GM20000 (cell line): ENCODE measurements at places on chromosomes 7 and 10.

DNA sequence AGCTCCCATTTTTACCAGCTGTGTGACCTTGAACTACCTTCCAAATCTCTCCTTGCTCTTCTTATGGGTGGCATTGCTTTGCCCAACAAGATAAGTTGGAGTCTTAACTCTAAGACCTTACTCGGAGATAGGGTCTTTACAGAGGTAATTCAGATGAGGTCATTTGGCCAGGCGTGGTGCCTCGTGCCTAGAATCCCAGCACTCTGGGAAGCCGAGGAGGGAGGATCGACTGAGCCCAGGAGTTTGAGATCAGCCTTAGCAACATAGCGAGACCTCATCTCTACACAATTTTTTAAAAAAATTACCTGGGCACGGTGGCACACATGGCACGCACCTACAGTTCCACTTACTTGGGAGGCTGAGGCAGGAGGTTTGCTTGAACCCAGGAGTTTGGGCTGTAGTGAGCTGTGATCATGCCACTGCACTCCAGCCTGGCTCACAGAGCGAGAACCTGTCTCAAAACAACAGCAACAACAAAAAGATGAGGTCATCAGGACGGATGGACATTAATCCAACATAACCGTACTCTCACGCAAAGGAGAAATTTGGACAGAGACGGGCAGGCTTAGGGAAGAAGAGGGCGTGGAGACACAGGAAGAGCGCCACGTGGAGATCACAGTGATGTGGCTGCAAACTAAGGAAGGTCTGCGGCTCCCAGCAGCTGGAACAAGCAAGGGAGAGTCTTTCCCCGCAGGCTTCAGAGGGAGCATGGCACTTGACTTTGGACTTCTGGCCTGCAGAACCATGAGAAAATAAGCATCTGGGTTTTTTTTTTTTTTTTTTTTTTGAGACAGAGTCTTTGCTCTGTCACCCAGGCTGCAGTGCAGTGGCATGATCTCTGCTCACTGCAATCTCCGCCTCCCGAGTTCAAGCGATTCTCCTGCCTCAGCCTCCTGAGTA lies 122.3 kb upstream of the CARD11 start:
- no peak for DNase-seq

DNA sequence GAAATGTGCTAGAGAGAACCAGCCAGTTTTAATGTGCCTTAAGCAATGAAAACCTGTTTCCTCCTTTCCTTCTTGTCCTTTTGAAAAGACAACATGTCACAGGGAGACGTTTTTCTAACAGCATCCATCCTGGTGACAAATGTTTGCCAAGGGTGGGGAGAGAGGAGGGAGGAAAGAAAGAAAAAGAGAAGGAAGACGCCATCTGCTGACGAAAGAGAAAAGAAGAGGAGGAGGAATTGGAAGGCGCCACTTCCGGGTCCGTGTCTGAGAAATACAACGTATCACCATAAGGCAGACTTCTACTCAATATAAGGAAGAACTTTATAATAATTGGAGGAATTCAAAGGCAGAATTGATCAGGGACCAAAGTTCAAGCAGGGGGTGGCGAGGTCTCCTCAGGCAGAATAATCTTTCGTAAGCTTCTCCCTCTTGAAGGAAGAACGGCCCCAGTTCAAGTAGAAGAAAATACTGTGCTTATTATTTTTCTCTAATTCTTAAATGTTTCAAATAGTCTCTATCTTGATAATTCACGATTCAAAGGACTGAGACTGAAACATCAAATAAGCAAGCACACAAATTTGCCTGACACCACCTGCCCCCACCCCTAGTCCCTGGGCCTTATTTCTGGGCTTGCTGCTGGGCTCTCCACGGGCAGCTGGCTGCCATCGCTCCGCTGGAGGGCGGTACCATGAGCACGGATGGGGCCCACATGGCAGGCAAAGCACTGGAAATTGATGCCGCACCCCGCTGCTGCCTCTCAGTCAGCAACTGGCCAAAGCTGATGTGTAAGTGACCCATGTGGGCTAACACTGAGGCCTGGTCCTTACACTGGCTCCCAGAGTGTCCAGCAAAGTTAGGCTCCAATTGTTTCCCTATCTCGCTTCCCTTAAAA lies 273.7 kb upstream of the KLF14 start:
- DNase-seq, result peak; percentile 40

DNA sequence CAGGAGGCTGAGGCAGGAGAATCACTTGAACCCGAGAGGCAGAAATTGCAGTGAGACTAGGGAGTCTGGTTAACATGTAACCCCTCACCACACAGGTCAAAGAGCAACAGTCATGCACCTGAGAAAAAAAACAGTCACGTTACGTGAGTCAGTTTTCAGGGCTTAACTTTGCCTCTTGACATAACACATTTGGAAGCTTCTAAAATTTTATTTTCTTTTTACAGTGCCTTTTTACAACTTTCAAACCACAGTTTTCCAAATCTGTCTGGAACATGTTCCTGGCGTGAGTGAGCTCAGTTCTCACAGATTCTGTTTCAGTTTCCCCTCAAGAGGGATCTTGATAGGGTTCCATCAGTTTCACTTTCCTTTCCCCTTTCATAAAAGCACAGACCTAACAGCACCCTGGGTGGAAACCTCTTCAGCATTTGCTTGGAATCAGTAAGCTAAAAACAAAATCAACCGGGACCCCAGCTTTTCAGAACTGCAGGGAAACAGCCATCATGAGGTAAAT lies 4.4 kb downstream of the IFIT3 start:
- peak; percentile 65 for DNase-seq

GRCh38 chr10:108204528-108205305 lies 1040.2 kb upstream of the SORCS1 start:
- peak; percentile 31 for DNase-seq

- peak; percentile 64 for DNase-seq
Measured at GRCh38 chr10:30534465-30535144, 94.9 kb downstream of the LYZL2 start.

GRCh38 chr10:103141950-103142349 lies 51.1 kb downstream of the NT5C2 start:
- DNase-seq, result no peak

- no peak for DNase-seq
Measured at GRCh38 chr10:60871215-60871614, 72.8 kb downstream of the RHOBTB1 start.

DNA sequence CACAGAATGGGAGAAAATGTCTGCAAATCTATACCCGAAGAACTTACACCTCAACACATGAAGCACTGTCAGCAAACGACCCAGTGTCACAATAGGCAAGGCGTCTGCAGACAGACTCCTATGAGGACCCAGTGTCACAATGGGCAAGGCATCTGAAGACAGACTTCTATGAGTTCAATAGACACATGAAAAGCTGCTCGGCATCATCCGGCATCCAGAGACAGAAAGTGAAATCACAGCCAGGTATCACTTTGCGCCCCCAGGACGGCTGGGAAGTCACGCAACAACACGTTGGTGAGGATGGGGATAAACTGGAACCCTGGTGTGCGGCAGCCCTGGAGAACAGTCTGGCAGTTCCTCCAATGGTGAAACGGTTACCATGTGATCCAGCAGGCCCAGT lies 273.2 kb downstream of the ELFN1 start:
- no peak for DNase-seq

DNA sequence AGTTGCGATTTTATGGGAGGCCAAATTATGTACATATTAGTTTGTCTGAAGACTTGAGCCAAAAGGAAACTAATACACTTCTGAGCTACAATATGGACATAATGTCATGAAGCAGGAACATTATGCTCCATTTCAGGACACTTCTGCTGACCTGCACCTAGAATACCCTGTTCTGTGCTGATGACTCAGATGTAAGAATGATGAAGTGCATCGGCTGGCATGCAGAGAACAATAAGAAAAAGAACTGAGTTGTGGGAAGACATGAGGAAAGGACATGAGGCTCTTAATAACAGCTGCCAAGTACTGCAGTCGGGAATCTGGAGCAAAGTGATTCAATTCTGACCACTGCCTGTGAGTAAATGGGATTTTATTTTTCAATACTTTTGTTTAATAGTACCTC lies 192.9 kb upstream of the VSTM2A start:
- no peak for DNase-seq

DNA sequence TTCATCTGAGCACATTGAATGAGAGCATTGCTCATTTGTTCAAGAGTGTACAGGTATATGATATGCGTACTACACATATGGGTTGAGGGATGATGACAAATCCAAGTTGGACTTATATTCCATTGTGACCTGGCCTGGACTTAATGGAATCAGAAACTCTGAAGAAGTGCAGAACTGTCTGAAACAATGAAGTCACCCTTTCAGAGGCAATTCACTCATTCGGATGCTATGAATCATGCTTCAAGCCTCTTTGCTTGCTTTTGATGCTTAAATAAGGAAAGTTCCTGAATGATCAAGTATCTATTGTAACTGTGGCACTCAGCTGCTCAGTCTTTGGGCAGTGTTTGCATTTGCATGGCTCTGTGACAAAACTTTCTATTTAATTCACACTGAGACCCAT lies 93.4 kb downstream of the ZNF365 start:
- DNase-seq, result no peak

DNA sequence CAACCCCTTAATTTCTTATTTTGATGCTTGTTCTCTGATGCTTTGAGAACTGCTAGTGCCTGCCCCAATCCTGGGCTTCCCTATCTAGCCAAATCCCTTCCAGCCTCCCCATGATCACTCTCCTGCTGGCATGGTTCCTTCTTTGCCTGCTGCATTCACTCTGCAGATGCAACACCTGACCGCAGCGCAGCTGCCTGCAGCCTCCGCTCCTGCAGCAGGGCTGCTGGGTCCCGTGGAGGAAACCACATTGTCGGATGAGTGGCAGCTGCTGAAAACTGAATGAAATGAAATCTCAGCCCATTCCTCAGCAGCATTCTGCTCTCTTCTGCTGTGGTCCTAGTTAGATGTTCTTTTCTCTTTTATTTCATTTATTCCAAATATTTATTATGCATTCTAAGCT lies 320.3 kb downstream of the CCDC3 start:
- no peak for DNase-seq

DNA sequence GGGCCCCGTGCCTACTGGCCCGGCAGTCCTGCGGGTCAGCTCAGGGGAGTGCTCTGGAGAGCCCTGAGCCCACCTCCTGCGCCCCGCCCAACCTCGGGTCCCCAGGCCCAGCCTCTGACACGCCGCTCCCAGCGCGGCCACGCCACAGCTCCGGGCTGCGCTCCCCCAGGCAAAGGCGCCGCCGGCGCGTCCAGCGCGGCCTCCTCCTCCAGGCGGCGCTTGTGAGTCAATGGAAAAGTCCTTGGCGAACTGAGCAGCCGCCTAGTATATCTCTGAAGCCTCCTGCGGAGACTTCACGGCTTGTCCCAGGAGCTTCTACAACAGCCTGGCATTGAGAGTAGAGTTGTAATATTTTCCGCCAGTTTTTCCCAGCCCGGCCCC lies 29.5 kb upstream of the BMS1 start:
- peak; percentile 80 for DNase-seq

DNA sequence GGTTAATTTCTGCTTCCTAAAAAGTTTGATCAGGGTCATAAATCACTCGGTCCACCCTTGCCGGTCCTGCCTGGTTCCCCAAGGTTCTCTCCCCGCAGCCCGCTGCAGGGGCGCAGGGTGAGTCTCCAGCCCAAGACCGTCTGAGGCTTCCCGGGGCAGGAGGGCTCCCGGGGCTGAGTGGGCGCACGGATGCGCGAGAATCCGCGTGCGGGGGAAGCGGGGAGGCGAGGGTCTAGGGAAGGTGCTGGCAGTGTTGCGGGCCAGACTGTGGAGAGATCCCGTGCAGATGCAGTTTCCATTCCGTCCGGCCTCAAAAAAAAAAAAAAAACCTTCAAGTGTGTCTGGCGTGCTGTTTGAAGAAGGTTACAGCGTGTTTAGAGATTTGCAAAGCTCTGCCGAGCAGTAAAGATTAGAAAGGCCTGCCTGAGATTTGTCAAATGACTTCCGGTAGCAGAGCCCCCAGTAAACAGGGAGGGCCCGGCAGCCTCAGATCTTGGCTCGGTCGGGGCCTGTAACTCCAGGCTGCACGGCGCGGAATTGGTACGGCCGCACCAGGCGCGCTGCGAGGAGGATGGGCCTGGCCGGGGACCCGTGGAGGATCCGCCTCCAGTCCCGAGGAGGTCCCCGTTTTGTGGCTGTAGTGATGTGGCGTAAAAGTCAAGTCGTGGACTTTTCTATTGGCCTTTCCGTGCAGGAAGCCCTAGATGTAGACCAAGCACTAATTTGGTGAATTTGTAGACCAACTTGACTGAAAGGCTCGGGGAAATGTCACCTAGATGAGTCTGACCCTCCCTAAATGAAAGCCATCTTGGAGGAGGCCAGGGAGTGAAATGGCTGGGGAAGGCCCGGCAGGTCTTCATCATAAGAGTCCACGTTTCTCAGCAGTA lies 293.2 kb upstream of the NFE2L3 start:
- DNase-seq, result no peak

DNA sequence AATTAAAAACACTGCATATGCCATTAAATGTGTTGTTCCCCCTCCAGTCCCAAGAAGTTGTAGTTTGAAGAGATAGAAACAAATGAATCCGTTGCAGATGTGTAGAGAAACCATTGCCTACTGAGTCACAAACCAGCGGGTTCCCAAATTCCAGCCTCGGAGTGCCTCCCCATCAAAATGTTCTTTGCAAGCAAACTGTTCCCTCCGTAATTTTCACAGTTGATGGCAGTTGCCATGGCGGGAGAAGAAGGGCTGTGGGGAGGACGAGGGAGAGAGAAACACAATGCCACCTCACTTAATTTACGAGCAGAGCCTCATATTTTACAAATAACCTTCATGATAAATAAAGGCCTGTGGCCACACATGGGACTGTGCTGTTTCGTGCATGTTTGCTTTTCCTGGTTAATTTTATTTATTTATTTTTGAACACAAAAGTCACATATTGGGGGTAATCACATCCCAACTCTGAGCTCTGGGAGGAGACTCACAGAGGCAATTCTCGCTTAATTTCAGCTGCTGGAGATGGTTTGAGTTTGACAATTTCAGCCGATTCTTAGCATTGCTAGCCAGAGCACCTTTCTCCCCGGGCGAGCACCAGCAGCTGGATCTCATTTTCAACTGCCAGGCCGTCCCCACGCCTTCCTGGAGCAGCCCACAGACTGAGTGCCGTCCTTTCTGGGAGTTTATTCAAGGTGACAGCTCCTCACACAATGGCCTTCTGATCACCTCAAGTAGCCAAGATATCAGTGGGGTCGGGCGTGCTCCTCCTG lies 1084.2 kb downstream of the KCNMA1 start:
- DNase-seq, result no peak

DNA sequence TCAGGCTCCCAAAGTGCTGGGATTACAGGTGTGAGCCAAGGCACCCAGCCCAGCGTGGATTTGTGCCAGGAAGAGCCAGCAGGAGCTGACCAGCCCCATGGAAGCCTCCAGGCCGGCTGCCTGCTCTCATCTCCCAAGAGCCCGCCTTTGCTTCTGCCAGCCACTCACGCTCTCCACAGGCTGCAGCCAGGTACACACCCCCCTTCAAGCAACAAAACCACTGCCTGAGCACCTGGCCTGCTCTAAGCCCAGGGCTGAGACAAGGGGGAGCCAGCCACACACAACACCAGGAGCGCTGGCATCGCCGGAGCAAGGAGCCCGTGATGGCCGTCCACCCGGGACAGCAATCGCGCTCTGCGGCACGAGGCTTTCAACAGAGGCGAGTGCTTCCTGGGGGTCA lies 34.5 kb downstream of the MAD1L1 start:
- no peak for DNase-seq

GRCh38 chr10:43390759-43391158 lies 18.2 kb downstream of the HNRNPF start:
- no peak for DNase-seq

GRCh38 chr7:101608772-101609713 lies 20.1 kb downstream of the MYL10 start:
- no peak for DNase-seq
